NCI-H2029 (cell line): ENCODE measurements at places on chromosomes 2 and 18.

DNA sequence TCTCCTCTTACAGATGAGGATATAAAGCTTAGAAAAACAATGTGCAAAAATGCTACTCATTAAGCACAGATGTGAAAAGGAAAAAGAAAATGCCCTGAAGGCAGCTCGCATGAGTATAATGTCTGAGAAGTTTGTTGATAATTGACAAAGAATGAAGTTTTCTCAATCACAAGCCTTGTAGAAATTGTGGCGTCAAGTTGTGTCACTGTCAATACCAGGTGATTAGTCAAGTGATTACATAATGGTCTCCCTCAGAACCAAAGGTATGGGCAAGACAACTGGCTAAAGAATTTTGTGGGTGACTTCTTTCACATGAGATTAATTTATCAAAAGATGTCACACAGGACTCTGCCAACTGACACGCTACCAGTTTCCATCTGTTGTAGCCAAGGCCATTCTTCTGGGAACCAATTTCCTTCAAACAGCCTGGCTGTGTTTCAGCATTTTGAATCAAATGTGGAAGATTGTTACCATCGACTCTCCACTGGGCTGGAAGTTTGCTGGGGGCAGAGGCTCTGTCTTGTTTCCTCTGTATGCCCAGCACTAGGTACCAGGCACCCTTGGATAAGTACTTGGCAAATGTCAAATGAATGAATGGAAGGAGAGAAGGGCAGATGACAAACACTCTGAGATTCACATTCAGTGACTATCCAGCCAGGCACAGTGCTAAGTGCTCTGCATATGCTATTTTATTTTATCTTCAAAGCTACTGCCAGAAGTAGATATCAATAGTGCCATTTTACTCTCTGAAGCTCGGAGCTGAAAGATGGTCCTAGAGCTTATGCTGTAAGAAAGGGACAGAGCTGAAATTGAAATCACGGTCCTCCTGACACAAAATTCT lies 5.9 kb upstream of the FN1 start:
- DNase-seq, result no peak

DNA sequence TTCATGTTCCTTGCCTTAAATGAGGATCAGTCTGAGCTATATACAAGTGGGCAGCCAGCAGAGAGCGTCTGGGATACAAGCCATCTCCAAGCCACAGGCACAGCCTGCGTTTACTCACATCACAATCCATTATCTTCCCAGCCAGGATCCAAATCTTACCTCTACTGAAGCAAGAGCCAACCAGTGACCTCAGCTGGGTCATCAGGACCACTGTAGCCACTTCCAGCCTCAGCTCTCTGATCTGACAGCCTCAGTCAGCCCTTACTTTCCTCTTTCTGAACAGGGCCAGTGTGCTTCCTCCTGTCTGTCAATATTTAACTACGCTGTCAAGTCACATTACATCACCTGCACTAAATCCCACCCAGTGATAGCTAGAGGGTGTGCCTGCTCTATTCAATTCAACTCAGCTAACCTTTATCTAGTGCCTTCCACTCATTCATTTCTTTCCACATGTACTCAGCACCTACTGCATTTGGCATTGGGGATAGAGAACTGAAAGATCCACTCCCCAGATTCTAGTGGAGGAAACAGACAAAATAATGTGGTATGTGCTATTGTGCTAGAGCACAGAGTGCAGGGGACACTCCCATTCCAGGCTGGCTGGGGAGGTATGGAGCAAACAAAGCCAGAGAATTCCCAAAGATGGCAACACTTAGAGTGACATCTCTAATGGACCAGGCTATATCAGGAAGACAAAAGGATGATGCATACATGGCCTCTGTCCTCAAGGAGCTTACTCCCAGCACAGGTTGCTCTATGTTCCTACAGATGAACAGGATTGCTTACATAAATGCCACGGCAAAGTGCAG lies 146.5 kb downstream of the NCKAP5 start:
- DNase-seq, result peak; percentile 81

GRCh38 chr2:140891614-140892212 lies 1239.1 kb downstream of the LRP1B start:
- no peak for DNase-seq

DNA sequence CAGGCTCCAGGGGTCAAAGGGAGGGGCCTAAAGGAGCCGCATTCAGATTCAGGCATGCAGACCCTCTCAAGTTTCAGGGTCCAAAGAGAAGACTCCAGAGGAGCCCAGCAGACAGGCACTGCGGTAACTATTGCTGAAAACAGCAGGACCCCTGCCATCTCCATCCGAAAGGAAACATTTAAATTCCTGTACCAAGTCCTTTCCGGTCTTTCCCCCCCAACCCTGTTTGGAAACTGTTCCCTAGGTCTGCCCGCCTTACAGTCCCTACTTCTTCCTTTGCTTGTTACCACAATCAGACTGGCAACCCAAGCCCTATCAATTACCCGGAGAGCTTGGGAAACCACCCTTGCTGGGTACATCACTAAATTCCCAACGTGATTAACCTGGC lies 82.0 kb downstream of the DNMT3A start:
- no peak for DNase-seq

DNA sequence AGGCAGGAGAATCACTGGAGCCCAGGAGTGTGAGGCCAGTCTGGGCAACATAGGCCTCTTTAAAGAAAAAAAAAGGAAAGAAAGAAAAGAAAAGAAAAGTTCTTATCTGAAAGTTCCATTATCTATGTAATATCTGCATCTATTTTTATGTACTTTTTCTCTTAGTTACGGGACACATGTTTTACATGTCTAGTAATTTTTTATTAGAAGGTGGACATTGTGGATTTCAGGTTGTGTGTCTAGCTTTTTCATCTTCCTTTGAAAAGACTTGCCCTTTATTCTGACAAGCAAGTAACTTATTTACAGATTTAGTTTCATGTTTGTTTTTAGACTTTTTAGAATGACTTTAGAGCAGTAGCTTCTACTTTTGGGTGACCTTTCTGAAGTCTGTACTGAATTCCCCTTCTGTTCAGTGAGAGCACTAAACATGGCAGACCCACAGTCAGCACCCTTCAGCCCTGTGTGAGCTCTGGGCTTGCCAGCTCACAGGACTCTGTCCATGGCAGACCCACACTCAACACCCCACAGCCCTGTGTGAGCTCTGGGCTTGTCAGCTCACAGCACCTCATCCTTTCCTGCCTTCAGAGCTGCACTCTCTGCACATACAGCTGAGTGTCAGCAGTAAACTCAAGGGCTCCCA lies 17.5 kb downstream of the TRAPPC12 start:
- no peak for DNase-seq

DNA sequence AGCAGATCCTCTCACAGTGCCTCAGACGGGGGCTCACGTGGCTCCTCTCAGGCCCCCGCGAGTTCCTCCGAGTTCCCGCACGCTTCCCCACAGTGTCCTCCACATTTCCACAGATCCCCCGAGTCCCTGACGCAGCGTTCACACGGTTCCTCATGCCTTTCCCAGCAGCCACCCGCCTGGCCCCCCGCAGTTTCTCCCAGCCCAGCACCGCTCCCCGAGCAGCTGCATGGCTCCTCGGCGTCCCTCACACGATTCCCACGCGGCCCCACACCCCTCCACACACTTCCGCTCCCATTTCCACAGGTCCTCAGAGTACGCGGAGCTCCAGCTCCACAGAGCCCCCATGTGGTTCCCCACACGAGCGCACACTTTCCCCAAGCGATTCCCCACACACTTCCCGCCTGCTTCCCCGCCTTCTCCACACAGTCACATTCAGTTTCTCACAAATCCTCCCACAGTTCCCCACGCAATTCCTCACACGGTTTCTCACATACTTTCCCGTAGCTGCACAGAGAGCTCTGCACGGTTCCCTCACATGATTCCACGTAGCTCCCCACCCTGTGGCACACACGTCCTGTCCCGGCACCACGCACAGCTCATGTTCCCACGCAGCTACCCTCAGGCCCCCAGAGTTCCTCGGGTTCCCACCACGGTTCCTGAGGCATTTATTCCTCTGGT lies 39.9 kb downstream of the KIF1A start:
- DNase-seq, result no peak

DNA sequence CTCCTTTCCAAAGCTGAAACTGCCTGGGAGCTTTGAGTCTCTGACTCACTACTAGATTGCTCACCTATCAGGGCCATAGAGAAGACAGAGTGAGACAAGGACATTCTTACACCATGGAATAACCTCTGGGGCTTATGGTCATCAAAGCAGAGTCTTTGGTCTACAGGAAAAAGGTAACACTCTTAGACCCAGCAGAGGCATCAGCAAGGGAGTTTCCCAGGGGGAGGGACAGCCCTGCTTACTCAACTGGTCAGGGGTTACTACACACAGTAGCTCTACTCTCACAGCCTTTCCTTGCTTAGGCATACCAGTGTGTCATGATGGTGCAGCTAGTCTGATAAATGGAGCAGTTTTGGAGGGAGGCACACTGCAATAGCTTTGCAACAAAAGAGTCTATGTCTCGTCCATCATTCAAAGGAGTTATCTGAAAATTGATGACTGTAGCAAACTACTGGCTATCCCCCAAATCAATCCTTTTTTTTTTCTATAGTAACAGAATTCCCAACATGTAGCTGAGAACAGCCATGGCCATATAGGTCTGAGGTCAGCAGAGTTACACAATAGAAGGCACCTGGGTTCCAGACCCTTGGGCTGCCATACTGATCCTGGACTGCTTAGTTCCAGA lies 22.4 kb upstream of the CD28 start:
- DNase-seq, result no peak

DNA sequence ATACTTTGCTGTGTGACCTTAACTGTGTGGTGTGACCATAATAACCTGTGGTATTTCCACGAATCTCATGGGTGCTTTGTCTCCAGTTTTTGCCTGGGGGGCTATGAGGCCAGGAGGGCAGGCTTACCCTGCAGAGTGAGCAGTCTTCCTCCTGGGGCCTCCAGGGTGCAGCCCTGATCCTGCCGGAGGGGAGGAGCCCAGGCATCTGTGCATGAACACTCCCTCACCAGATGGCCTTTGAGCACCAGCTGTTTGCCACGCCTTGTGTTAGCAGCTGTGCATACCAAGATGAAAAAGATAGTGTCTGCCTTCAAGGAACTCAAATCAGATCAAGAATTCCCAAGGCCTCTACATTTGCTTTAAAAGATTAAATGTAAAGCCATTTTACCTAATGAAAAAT lies 75.0 kb upstream of the RBM44 start:
- peak; percentile 55 for DNase-seq

DNA sequence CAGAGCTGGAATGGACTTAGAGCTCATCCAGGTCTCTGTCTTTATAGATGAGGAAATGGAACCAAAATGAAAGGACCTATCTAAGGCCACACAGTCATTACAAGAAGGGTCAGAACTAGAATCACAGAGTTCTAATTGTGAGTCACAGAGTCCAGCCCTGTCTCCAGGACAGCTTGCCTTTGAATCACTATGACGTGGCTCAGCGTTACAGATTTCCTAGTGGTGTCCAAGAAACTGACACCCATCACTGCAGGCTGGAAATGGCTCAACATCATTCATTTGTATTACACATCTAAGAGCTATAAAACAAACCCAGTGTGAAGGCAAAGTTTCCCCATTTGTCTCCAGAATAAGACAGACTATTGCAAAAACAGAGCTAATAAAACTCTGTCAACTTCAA lies 164.3 kb upstream of the SIX2 start:
- DNase-seq, result no peak

- DNase-seq, result no peak
Measured at GRCh38 chr2:237180987-237181386, 95.3 kb downstream of the COPS8 start.

- no peak for DNase-seq
Measured at GRCh38 chr2:20091305-20091991, 40.0 kb upstream of the LAPTM4A start.

DNA sequence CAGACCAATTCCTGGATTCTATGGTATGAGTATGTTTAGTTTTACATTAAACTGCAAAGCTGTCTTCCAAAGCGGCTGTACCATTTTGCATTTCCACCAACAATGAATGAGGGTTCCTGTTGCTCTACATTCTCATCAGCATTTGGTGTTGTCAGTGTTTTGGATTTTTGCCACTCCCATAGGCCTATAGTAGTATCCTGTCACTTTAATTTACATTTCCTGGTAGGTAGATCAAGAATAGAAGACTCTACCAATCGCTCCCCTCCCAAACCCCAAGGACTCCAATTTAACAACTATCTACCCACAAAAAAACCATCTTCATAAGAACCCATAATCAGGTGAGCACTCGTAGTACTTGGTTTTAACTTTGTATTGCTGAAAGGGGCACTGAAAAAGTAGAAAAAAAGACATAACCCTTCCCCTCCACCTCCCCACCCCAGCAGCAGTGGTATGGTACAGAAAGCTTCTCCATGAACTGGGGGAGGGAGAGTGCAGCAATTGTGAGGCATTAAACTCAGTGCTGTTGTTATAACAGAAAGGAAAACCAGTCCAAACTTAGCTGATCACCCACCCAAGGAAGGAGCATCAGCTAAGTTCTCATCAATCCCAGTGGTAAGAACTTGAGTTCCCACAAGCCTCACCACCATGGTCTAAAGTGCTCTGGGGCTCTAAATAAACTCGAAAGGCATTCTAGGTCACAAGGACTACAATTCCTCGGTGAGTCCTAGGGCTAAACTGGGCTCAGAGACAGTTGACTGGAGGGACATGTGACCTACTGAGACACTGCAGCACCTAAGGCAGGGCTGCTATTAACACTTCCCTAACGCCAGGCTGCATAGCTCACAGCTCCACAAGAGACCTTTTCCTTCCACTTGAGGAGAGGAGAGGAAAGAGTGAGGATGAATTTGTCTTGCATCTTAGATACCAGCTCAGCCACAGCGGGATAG lies 35.5 kb upstream of the CYTIP start:
- DNase-seq, result no peak

- DNase-seq, result no peak
Measured at GRCh38 chr18:42706029-42706608, 409.4 kb downstream of the RIT2 start.

- DNase-seq, result no peak
Measured at GRCh38 chr2:205775097-205775877, 93.0 kb downstream of the NRP2 start.

DNA sequence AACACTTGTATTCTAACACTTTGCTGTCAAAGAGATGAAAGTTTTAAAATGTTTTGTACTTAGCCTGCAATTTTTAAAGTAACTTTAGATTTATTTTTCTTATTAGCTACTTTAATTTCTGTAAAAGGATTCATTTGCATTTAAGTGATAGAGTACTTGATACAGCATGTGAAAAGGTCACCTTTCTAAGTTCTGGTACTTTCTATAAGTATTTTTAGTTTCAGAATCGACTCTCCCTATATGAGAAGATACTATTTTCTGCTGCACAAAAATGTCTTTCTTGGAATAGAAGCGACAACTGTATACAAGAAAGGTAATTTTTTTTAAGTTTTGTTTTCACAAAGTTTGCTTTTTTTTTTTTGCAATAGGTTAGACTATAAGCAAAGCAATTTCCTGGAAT lies 72.9 kb downstream of the METTL8 start:
- no peak for DNase-seq
